RPMI7951 (cell line): ENCODE measurements at places on chromosomes 2 and 18.

DNA sequence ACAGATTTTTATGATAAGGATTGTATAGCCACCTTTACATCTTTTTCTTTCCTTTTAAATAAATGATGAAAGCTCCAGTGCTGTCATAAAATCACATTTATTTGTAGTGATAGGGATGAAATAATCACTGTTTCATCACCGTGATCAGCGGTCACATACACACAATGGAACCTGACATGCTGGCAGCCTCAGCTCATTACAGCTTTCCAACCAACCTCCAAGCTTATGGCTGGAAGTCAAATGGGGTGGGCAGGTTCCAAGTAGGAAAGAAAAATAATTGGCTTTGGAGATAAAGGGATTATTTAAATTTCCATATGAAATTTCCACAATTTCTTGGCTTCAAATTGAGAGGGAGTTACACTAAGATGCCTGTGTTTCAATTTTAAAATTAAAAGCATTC, 251.3 kb downstream of the PLCL1 start:
- DNase-seq = no peak

DNA sequence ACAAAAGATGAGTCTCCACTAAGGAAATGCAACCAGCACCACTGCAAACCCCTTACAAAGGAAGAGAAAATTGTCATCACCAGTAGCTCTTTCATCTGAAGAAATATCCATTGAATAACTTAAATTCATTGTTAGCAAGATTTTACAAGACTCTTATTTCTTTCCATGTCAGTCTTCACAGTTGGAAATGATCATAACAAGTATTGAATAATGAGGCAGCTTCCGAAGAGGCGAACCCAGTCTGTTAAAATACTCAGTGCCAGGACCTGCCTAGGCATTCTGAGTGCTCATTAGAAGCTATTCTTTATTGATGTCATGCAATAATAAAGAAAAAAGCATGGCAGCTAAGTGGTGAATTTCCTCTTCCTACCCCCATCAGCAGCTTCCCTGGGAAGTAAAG, 33.5 kb downstream of the NOSTRIN start:
- DNase-seq = no peak

DNA sequence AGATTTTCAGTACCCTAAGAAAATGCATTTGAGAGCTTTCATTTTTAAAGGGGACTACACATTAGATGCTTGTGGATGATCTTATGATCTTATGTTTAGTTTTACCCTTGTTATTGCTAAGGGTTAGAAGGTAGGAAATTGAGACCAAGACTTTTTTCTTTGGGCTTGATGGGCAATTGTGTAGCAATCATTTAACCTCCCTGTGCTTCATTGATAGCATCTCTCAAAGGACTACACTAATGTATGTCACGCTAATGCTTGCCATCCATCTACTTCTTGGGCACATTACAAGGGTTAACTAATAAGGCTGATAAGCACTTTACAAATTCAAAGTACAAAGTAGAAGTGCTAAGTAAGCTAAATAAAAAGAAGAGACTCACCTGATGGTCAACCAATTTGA, 189.3 kb upstream of the LRP1B start:
- no peak for DNase-seq

DNA sequence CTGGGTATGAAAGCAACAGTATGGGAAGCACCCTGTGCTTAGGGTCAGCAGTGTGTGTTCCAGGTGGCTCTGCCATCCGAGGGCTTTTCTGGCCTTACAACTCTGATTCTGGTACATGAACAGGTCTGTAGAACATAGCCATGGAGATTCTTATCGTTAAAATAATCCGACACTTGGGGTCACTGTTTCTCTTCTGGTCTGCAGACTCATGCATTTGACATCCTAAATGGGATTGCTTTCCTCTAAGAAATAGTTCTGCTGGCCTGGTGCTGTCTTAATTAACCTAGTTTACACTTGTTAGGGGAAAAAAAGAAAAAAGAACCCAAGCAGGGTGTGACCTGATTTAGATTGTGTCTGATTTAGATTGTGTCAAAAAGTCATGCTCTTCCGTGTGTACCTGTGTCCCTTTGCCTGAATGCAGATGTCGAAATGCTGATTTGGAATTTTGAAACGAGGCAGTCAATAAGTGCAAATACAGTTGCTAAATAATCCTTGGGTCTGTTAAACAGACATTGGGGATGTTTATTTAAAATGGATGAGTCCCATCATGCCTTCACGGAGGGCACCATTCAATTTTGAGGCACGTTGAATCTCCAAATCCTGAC, 59.6 kb downstream of the TRPM8 start:
- DNase-seq = peak; percentile 85

DNA sequence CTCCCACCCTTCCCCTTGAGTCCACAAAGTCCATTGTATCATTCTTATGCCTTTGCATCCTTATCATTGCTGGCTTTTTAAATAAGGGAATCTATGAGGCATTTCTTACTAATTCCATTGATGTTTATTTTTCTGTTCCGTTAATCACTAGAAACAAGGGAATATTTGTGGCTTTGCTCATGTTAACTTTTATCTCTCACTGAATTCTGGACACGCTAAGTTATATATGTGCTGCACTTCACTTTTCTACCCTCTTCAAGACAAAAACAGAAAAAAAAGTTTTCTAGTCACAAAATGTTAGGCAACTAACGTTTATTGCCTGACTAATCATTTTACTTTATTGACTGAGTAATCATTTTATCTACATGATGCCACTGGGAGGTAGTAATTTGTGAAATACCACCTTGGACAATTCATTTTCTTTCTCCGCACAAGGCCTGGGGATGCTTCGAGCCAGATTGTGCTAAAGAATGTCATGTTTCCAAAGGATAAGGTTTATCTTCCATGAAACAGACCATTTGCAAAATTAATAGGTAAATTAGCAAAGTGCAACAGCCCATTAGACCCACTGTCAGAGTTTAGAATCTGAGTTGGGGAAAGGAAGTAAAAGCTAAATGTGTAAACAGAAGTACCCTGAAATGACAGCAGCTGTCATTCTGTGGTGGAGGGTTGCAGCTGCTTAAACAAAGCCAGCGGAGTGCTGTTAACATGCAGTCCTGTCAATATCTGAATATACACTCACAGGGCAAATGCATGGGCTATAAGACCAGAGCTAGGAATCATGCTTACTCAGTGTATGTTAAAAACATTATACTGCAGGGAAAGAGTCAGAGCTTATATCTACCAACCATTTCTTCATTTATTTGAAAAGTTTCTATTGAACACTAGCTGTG, 658.7 kb downstream of the CNTNAP5 start:
- DNase-seq = no peak

DNA sequence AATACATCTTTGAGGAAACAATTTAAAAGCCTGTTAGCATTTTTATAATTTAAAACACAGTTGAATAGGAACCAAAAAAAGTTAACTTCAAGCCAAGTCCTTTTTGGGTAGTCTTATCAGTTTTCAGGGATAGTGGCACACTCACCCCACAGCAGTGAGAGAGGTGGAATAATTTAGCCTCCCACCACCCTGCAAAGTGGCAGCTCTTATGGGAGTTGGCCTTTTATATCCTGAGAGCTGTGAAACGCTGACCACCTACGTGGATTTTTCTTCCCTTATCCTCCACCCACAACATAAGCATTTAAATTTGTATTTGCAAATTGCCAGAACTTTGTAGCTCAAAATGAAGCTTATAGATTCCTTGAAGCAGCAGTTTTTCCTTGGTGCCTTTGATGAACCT, 167.1 kb downstream of the MYO1B start:
- DNase-seq = no peak

DNA sequence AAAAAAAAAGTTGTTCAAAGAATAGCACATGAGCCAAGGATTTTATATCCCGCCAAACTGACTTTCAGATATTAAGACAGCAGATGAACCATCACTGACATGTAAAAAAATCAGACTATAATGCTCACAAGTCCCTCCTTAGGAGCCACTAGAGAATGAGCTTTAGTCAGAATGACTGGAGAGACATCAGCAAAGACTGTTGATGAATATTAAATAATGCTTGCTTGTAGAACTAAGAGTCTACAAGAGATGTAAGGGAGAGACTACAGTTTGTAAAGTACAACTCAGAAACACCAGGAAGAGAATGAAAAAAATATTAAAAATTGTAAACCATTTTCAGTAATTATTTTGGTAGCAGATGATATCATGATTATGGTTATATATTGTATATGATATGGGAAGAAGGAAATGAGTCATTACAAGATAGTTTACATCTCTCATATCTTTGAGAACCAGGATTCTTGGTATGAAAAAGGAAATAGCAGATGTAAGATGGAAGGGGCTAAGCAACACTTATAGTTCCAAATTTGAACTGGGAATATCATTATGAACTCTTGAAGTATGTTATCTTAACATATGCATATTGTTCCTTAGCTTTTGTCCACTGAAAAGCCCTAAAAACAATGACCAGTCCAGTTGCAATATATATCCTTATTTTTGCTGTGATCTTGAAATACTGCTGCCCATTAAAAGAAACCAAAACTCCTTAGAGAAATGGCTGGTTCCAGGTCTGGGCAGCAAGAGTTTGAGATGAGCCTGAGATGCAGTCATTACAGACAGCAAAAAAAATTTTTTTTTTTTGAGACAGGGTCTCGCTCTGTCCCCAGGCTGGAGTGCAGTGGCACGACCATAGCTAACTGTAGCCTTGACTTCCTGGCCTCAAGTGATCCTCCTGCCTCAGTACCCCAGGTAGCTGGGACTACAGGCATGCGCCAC, 55.7 kb downstream of the PTPN2 start:
- DNase-seq = no peak

GRCh38 chr2:65788556-65788955, 356.2 kb upstream of the SPRED2 start:
- DNase-seq = no peak

DNA sequence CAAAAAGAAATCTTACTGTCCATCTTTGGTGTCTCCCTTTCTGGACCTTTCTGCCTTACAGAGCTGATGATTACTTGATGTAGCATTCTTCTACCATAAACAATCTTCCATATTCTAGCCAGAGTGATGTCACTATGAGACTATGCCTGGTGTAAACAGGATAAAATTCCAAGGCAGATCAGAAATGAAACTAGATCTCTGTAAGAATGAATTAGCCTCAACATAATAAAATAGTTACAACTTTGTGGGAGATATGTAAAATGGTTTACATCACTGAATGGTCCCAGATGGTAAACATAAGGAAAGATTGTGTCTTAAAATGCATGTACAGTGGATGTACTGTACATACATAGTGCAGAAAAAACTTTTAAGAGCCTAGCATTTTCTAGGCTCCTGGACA, 112.3 kb upstream of the ZNF521 start:
- peak; percentile 31 for DNase-seq

DNA sequence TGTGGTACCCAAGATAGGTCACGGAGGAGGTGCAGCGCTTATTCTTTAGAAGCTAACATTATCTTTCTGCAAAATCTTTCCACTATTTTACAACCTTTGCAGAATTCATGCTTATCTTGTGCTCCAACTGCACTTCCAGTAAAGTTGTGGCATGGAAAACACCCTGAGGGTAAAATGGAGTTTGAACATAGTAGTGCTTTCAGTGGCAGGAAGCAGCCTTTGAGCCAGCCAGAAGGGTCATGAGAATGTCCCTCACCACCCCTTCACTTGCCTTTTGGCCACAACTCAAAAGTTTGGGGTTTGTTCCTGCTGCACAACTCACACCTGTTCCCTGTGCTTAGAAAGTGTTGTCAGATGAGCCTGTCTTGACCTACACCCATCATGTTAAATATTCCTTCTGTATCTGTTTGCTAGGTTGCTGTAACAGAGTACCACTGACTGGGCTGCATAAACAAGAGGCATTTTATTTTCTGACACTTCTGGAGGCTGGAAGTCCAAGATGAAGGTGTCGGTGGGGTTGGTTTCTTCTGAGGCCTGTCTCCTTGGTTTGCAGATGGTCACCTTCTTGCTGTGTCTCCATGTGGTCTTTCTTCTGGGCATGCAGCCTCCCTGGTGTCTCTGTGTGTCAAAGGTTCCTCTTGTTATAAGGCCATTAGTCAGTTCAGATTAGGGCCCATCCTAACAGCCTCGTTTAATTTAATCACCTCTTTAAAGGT, 194.1 kb downstream of the SMAD7 start:
- DNase-seq = peak; percentile 89

DNA sequence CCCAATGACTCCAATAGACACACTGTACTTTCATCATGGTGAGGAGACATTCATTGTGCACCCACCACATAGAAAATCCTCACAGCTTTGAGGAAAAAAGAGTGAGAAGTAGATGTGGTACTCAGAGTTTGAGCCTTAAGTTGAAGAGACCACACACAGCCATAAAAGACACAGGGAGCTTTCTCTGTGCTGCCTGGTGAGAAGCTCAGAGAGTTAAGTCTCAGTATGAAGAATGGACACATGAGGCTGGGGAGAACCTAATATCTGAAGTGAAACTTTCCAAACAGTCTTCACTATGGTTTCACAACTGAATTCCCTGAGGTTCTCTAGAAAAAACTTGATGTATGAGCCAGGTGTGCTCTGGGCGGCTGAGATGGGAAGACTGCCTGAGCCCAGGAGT, 237.9 kb downstream of the NBAS start:
- DNase-seq = no peak

DNA sequence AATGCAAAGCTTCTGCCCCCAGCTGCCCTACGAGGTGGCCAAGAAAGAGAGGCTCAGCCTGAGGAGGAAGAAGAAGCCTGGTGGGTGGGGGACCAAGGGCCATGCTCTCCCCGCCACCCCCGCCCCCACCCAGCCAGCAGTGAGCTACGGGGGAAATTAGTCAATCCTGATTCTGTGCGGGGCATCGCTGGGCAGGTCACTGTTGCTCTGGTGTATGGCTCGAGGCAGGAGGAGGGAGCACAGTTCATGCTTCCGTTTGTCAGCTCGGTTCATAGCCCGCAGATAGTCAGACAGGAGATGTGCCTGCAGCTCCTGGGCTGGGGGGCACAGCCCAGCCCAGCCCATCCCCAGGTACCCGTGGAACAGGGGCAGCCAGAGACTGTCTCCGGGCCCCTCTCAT, 17.1 kb downstream of the RAMP1 start:
- DNase-seq = no peak

DNA sequence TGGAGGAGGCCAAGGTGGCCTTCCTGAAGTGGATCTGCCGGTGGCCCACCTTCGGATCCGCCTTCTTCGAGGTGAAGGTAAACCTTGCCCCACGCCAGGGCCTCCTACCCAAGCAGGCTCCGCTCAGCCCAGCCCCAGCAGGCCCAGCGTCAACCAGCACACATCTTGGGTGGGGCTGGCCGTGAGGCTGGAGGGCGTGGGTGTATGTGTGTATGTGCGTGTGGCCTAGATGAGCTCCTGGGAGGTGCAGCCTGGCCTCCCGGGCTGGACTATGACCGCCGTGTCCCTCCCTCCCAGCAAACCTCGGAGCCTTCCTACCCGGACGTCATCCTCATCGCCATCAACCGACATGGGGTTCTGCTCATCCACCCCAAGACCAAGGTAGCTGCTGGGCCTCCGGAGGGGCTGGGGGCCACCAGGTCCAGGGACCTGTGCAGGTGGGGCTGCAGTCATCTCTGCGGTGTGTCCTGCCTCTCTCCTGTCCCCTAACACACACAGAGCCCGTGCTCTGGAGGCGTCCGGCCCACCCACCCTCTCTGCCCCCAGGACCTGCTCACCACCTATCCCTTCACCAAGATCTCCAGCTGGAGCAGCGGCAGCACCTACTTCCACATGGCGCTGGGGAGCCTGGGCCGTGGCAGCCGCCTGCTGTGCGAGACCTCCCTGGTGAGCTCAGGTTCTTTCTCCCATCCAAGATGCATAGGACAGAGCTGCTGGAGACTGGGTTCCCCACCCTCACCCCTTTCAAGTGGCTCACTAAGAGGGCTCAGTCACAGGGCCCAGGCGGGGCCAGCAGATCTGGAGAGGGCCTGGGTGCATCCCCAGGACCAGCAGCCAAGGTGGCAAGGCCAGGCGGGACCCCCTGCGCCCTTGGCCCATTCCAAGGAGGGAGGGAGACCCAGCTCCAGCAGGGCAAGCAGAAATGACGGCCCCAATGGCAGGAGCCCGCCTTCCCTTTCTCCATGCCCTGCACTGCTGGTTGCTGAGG, 9.4 kb upstream of the GPR17 start:
- DNase-seq = no peak

GRCh38 chr2:30666266-30666874, 140.9 kb downstream of the CAPN13 start:
- DNase-seq = peak; percentile 97
